ENCODE measurements at places on chromosomes 12 and 14.

DNA sequence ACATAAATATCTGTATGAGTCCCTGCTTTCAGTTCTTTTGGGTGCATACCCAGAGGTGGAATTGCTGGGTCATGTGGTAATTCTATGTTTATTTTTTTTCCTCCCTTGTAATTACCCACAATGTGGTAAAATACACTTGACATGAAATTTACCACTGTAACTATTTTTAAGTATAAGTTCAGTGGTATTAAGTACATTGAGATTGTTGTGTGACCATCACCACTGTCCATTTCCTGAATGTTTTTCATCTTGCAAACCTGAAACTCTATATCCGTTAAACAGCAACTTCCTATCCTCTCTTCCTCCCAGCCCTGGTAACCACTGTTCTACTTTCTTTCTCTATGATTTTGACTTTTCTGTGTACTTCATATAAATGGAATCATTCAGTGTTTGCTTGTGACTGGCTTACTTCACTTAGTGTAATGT, 51.4 kb downstream of the BORCS5 start:
- DNase-seq: no peak

DNA sequence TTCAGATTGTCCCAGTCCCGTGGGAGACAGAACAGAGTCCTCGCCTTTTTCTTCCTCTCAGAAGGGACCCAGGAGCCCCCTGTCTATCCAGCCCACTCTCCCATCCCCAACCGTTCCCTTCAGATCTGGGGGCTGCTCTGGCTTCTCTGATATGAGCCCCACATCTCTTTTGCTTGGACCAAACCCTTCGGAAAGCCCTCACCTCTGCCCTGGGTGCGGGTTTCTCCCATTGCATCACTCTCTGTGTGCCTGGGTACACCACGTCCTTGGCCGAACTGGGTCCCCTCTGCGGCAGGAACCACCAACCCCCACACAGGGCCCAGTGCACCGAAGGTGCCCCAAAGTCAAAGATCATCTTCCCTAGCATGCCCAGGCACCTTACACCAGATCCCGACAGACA, 87.8 kb downstream of the DICER1 start:
- DNase-seq: no peak

- no peak for DNase-seq
Measured at GRCh38 chr12:92993259-92993658, 64.2 kb upstream of the EEA1 start.

DNA sequence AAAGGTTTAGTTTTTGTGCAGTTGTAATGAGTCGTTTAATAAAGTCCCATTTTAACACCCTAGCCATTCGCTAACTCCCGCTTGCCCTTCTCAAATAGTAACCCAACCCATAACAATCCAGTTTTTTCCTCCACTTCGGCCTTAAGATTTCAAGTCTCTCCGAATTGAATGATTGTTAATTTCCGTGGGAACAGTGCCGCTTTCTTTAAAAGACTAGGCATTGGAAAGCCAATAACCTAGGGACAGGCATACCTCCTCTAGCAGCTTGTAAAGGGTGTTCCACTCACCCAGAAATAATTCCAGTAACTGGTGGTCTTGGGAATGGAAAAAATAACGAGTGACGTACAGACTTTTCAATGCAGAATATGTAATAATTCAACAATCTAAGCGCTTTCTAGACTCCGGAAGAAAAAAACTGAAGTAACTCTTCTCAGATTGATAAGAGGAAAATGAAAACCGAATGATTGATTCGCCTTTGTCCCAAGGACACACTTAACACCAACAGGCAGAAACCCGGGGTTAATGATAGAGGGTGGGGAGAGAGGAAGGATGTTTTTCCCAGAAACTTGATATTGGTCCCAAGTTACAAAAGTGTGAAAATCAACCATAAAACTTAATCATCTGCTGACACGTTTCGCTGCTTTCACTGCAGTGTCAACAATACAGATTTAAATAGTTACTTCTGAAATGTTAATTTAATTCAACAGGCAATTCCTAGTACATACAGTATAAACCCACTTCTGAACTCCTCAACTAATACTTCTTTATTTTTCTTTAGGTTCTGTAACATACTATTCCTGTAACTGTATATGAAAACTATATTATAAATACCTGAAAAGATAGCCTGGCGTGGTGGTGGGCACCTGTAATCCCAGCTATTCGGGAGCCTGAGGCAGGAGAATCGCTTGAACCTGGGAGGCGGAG, 1.0 kb upstream of the SINHCAF start:
- DNase-seq: no peak

- DNase-seq: no peak
Measured at GRCh38 chr14:91770185-91770584, 38.3 kb upstream of the CATSPERB start.

GRCh38 chr12:70096759-70097410, 146.3 kb upstream of the CNOT2 start:
- DNase-seq: no peak

- no peak for DNase-seq
Measured at GRCh38 chr14:59595071-59595470, 18.5 kb upstream of the CCDC175 start.

DNA sequence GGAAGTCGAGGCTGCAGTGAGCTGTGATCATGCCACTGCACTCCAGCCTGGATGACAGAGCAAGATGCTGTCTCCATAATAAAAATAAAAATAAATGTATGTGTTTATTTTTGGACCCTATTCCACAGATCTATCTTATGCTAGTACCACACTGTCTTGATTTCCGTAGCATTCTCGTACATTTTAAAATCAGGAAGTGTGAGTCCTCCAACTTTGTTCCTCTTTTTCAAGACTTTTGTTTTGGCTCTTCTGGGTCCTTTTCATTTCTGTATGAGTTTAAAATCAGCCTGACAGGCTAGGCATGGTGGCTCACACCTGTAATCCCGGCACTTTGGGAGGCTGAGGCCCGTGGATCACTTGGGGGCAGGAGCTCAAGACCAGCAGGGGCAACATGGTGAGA, 25.8 kb downstream of the DAO start:
- DNase-seq: peak; percentile 67

DNA sequence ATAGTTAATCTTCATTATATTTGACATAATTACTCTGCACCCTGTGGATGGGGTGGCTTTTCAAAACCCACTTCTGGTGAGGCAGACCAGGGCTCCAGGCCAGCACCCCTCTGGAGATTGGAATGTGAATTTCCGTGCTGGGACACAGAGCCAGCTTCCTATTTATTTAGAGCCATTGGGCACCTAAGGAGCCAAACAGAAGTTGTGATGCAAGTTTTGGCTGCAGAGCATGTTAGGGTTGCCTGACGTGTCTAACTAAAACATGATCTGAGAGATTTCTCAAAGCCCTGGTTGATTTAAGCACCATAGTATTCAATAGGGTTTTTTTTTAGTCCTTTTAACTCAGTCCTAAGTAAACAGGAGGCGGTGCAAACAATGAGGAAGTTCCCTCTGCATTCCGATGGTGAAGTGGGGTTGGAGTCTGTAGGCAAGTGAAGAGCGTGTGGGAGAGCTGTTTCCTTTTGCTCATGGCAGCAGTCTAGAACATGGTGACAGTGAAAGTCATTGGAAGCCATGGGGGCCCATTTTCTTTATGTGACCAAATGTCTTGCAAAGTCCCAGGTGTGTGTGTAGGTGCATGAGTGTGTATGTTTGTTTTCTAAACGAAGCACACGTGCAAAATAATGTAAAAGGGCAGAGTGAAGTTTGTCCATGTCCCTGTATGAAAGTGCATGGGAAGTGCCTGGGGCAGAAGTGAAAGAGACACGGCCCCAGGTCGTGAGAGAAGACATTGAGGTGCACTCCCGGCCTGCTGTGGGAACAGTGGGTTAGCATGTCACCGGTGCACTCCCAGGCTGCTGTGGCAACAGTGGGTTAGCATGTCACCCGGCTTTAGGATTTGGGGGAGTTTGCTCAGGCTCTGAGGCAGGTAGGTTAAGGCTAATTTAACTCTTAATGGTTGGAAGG, 117.7 kb downstream of the PRKCH start:
- DNase-seq: no peak

- DNase-seq: no peak
Measured at GRCh38 chr12:19404242-19404880, 34.9 kb upstream of the AEBP2 start.

DNA sequence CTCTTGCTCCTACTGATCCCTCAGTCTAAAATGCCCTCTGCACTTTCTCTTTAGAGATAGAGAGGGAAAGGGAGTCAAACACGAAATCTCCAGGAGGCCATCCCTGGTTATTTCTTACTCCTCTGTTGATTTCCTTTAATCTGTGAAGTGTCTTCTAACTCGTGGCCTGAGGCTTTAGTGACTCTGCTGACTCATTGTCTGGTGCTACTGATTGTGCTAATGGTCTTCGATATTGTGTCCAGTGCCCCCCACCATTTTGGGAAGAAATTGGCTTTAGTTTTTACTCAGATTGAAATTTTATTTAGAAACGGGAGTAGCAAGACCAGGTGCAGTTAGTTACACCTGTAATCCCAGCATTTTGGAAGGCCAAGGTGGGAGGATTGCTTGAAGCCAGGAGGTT, 839 bp downstream of the CLEC9A start:
- no peak for DNase-seq

GRCh38 chr12:124716208-124717130, 147.2 kb downstream of the SCARB1 start:
- no peak for DNase-seq

DNA sequence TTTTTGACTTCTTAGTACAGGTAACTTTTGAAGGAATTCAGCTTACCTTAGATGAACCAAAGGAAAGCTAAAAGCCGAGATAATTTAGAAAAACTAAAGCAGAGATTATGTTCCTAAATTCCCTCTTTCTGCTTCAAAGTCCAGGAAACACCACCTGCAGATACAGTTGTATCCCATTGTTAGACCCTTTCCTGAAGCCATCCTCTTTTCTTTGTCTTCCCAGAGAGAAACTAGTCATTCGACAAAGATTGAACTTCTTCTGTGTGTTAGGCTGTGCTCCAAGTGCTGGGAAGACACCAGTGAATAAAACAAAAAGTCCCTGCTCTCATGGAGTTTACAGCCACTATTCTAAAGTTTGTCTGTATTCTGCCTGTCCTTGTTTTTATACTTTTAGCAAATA, 29.3 kb downstream of the PPM1A start:
- DNase-seq: no peak

GRCh38 chr12:119840582-119840981, 36.5 kb downstream of the CIT start:
- no peak for DNase-seq

GRCh38 chr14:39621223-39621622, 189.0 kb upstream of the FBXO33 start:
- DNase-seq: no peak

GRCh38 chr12:53564278-53564677, 57.0 kb upstream of the NPFF start:
- no peak for DNase-seq

GRCh38 chr12:127767656-127768055, 499.3 kb upstream of the TMEM132C start:
- DNase-seq: no peak

GRCh38 chr14:69370061-69370460, 28.0 kb downstream of the ERH start:
- no peak for DNase-seq

GRCh38 chr12:10968765-10969456, 17.8 kb downstream of the TAS2R50 start:
- DNase-seq: no peak

- no peak for DNase-seq
Measured at GRCh38 chr14:32256576-32256975, 53.5 kb upstream of the RNU6-8 start.

DNA sequence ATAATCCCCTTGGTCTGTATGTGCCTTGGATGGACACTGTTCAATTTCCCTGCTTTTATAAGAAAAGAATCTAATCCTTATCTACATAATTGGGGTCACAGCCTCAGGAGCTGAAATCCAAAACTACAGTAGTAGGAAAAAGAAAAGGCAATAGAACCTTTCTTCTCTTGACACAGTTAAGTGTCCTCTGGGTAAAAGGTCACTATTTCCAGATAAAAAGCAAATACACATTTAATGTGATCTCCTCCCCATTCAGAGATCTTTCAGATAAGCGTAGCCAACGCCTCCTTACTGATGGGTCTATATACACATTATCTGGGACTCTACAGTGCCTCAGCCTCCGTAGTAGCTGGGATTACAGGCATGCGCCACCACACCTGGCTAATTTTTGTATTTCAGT, 73.4 kb downstream of the CLIP1 start:
- DNase-seq: no peak

- DNase-seq: peak; percentile 40
Measured at GRCh38 chr12:53205747-53206419, 1.2 kb downstream of the ITGB7 start.

DNA sequence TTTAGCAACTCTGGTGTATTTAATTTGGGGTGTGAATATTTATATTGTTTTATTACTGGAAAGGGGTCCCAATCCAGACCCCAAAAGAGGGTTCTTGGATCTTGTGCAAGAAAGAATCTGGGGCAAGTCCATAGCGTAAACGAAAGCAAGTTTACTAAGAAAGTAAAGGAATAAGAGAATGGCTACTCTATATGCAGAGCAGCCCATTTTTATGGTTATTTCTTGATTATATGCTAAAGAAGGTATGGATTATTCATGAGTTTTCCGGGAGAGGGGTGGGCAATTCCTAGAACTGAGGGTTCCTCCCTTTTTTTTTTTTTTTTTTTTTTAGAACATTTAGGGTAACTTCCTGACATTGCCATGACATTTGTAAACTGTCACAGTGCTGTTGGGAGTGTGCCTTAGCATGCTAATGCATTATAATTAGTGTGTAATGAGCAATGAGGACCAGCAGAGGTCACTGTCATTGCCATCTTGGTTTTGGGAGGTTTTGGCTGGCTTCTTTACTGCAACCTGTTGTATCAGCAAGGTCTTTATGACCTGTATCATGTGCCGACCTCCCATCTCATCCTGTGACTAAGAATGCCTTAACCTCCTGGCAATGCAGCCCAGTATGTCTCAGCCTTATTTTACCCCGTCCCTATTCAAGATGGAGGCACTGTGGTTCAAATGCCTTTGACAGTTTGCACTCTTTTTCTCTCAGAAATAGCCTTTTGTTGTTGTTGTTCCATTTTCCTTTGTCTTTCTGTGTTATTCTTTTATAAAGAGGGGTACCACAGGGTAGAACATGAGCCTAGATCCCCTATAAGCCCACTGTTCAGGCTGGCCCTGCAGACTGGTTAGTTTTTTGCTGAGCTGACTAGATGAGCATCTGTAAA, 75.5 kb upstream of the DCD start:
- DNase-seq: peak; percentile 52
